Naive B cell (primary cell): ENCODE measurements at places on chromosomes 4 and X. TPM values are rescaled to one million over a fixed set of nuclear protein-coding genes. Genes with fewer than 3 reads are reported as not detected.

Gene CT45A1
- polyA plus RNA-seq, result not detected

DNA sequence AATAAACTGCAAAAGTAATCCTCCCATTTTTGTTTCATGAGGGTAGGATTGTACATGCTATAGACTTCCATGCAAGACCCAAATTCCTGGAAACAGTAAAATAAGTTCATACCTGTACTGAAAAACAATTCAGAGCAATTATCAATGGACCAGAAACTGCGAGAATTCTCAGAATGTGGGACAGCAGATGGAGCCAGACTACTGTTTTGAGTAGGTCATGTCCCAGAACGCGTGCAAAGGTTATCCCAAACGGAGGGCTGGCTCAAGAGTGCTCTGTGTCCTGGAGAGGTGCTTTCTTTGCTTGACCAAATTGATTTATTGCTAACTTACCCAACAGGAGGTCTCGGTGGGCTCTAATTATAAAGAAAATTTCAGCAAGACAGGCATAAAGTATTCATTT lies 1.7 kb upstream of the MAGEH1 start:
- no peak for DNase-seq

DNA sequence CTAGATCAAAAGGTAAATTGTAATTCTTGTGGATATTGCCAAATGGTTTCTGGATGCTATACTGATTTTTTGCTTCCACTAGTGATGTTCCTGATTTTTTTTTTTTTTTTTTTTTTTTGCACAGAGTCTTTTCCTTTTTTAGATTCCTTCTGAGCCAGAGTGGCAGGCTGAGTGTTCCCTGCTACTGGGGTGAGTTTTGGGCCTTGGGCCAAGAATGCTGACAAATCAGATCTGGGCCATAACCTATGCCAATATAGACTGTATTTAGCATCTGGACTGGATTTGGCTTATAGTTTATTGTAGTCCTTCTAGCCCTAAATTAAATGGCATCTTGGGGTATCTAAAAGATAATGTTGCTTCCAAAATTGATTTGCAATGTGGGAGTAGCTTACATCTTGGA lies 52.8 kb downstream of the REPS2 start:
- DNase-seq, result no peak

DNA sequence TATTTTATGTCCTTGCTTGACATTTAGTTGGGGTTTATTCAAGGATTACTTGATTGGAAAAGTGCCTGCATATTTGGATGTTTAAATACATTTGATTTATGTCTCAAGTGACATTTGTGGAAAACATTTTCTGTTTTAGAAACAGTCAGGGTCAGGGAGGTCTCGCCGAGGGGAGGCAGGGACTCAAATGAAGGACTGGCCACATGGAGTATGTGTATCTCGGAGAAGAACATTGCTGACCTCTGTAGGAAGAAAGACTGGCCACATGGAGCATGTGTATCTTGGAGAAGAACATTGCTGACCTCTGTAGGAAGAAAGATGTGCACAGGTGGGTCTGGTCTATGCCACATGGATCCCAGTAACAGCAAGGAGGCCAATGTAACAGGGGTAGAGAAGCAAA lies 233.6 kb downstream of the TRIML1 start:
- DNase-seq, result no peak

GRCh38 chrX:23799469-23800065 lies 16.6 kb downstream of the SAT1 start:
- no peak for DNase-seq

DNA sequence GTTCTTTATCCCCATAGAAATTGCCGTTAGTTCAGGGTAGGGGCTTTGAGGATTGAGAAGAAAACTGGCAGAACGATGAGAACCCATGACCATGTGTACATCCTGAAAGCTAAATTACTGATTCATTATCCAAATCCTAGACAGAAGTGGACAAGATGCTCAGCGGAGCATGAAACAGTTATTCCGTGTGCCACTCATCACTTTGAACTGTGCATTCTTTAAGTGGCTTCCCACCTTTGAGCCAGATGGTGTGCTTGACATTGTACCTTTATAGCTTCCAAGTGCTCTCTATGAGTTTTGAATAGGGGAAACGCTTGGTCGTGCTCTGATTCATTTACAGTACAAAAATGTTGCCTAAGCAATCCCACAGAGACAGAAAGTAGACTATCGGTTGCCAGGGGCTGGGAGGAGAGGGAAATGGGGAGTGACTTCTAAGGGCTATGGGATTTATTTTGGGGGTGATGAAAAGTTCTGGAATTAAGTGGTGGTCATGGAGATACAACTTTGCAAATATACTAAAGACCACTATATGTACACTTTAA lies 100.0 kb downstream of the DOCK11 start:
- no peak for DNase-seq

DNA sequence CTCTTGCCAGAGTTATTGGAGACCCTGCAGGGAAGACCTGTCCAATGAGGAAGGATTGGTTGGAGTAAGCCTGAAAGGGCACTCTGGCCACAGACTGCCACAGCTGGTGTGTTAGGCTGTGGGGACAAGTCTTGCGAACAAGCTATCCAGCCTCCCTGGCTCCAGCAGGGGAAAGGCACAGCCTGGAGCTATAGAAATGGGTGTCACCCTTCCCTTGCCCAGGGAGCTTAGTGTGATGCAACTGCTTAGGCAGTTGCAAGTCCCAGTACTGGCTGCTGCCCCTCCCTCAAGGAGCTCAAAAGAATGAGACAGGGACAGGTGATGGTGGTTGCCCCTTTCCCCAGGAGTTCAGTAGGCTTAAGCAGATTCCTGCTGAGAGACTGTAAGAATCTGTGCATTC lies 165.7 kb upstream of the CT83 start:
- DNase-seq, result no peak

Gene BBS7
- polyA plus RNA-seq, result 5.2 TPM

GRCh38 chrX:119529345-119530276 lies 35.6 kb downstream of the STEEP1 start:
- peak; percentile 50 for DNase-seq

DNA sequence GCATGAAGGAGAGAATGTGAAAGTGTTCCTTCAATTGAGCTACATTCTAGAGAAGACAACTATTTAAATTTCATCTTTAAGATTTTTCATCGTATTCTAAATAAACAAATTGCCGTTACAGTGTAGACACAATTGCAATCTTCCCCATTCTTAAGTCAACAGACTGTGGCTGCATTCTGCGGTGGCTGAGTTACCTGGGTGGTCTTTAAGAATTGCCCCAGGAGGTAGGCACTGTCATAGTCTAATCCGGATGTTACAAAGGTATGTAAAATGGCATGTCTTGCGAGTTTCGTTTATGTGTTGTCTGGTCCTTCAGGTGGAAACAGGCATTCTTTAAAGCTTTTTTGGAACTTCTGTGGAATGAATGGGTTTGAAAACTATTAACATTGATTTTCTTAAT lies 586.1 kb upstream of the PITX2 start:
- DNase-seq, result no peak

DNA sequence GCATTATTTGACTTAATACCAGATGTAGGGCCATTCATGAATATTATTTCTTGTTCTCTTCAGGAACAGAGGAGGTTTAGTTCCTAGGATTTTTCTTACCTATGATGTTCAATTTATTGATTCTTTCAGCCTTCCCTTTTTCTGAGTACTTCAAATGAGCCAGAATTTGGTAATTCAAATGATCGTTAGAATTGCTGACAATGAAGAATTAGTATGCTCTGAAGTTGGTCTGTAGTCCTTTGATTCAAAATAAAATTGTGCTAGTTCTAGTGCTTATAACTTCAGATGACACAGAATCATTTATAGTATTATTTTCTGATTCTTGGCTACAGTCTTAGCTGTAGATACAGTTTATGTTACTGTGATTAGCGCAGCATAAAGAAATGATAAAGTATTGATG lies 35.2 kb upstream of the WDR17 start:
- no peak for DNase-seq

GRCh38 chr4:13289391-13289790 lies 194.7 kb downstream of the RAB28 start:
- DNase-seq, result no peak

DNA sequence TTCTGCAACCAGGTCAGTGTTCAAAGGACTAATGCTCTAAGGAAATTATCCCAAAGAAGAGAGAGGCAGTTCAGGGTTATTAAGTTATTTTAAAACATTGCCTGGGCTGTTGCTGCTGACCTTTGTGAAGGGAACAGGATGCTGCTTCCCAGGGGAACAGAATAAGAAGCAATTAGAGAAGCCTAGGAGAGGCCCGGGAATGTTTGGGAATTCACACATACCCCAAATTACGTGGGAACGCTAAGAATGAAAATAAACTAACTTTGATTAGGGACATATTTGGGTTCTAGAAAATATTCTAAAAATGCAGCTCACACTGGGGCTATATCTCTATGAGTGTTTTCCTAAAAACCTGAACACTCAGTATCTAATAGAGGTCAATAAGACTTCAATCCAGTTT lies 243.1 kb upstream of the FTHL17 start:
- no peak for DNase-seq
